ENCODE measurements at places on chromosomes 11 and 22.

- DNase-seq, result no peak
Observed at GRCh38 chr11:50174189-50174588, 141.5 kb downstream of the OR4C45 start.

GRCh38 chr11:69394234-69394868, 87.1 kb upstream of the LINC01488 start:
- DNase-seq, result no peak

GRCh38 chr11:40054631-40055030, 1404.8 kb downstream of the LRRC4C start:
- DNase-seq, result no peak

- DNase-seq, result peak; percentile 80
Observed at GRCh38 chr11:117985953-117986887, at the start of gene IL10RA. TSS of gene IL10RA (plus strand) at chr11:117986394. CDS start at chr11:117986468, 74 bp downstream.

GRCh38 chr11:125593114-125593820, 615 bp downstream of the STT3A start:
- no peak for DNase-seq

DNA sequence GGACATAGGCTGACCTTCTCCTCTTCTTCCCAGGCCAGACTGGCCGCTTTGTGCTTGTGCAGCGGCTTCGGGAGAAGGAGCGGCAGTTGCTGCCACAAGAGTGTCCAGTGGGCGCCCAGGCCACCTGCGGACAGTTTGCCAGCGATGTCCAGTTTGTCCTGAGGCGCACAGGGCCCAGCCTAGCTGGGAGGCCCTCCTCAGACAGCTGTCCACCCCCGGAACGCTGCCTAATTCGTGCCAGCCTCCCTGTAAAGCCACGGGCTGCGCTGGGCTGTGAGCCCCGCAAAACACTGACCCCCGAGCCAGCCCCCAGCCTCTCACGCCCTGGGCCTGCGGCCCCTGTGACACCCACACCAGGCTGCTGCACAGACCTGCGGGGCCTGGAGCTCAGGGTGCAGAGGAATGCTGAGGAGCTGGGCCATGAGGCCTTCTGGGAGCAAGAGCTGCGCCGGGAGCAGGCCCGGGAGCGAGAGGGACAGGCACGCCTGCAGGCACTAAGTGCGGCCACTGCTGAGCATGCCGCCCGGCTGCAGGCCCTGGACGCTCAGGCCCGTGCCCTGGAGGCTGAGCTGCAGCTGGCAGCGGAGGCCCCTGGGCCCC, 1.4 kb downstream of the RASSF7 start:
- no peak for DNase-seq

- no peak for DNase-seq
Observed at GRCh38 chr11:23765682-23766252, 731.1 kb upstream of the LUZP2 start.

- no peak for DNase-seq
Observed at GRCh38 chr11:12741671-12742216, 67.5 kb downstream of the TEAD1 start.

DNA sequence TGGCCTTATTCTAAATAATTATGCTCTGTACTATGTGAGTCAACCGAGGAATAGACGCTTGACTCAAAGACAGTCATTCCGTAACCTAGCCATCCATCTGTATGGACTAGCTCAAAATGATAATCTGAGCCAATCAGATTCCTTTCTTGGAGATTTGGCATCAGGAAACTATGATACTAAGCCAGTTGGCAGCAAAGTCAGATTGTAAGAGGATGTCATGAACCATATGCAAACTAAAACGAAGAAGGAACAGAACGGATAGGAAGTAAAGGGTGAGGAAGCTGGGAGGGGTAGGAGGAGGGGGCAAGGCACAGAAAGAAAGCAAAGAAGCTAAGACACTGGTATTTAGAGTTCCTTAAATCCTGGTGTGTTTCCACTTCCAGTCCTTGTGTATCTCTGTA, 10.7 kb upstream of the SESN3 start:
- no peak for DNase-seq

- DNase-seq, result no peak
Observed at GRCh38 chr22:49753276-49753890, 74.3 kb downstream of the BRD1 start.

- no peak for DNase-seq
Observed at GRCh38 chr11:29306527-29306926, 710.3 kb downstream of the KCNA4 start.

DNA sequence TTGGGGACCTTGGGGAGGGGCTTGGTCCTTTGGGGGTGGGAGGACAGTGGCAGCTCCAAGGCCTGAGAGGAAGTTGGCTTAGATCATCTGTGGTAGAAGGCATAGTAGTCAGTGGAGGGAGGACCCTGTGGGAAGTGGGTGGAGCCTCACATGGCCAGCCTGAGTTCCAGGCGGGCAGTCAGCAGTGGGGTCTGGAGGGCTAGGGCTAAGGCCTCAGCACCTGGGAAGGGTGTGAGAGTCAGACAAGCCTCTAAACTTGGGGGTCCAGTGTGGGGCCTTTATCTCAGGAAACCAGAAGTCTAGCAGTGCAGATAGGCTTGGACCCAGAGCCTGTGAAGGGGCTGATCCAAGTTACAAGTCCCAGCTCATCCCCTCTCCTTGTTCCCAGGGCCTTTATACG, 4.0 kb downstream of the NLRX1 start:
- no peak for DNase-seq

- DNase-seq, result no peak
Observed at GRCh38 chr11:15663777-15664218, 549.1 kb downstream of the INSC start.

DNA sequence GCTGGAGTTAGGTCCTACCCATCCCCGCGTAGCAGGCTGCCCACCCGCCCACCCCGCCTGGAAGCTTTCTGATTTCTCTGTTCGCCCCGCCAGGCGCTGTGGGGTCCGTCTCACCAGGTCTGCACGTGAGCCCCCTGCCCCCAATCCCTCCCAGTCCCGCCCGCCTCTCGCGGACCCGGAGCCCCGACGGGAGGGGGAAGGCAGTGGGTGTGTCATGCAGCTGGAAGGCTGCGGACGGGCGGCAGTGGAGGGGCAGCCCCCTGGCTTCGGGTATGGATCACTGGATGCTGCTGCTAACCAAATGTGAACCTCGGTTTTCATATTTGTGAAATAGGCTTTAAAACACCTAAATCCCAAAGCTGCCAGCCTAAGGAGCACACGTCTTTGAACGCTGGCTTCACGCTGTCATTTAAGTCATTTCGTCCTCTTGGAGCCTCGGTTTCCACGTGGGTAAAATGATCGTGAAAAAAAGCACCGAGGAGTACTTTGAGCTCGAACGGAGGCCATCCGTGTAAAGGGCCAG, 568 bp upstream of the BIK start:
- DNase-seq, result no peak

DNA sequence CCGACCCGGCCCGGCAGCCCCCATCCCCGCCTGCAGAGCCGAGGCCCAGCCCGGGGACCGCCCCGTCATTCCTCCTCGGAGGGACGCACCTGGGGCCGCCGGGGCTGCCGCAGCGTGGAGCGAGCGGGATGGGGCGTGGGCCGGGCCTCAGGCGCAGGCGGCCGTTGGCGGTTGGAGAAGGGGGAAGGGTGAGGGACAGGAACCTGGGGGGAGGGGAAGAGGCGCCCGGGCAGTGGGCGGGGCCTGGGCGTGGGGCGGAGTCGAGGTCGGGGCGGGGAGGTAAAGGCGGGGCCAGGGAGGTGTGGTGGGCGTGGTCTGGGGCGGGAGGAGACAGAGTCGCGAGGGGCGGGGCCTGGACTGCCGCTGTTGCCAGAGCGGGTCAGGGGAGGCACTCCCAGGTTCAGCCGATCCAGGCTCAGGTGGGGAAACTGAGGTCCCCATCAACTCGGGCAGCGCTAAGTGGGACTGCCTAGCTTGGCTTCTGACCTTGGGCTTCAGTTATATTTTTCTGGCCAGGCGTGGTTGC, at the start of gene TESMIN:
Gene TESMIN (minus strand): TSS at position 190 of the 526 bp plus-strand sequence. CDS start 860 bp downstream, outside the sequence.
- peak; percentile 74 for DNase-seq

DNA sequence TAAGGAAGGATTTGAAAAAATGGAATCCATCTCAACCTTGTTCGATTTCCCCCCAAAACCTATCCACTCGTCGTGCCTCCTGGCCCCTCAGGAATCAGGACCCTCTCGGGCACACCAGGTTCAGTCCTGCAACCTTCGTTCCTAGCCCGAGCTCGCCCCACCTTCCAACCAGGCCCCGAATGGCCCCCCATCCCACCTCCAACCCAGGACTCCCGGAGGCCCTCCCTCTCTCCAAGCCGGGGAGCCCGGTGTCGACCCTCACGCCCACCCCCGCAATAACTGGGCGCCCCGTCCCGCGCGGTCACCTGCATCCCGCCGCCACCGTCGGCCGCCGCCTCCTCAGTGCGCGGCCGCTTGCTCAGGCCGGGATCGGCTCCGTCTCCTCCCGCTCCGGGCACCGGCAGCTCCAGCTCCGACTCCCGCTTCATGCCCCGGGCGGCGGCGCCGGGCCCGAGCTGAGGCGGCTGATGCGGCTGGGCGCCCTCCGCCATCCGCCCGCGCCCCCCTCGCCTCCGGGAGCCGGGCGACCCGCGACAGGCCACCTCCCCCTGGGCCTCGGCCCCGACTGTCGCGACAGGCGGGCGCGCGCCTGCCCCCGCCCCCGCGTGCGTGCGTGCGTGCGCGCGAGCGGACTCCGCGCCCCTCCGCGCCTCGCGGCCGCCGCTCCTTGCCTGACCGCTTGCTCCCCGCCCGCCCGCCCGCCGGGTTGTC, 534 bp downstream of the RBFOX2 start:
- no peak for DNase-seq

DNA sequence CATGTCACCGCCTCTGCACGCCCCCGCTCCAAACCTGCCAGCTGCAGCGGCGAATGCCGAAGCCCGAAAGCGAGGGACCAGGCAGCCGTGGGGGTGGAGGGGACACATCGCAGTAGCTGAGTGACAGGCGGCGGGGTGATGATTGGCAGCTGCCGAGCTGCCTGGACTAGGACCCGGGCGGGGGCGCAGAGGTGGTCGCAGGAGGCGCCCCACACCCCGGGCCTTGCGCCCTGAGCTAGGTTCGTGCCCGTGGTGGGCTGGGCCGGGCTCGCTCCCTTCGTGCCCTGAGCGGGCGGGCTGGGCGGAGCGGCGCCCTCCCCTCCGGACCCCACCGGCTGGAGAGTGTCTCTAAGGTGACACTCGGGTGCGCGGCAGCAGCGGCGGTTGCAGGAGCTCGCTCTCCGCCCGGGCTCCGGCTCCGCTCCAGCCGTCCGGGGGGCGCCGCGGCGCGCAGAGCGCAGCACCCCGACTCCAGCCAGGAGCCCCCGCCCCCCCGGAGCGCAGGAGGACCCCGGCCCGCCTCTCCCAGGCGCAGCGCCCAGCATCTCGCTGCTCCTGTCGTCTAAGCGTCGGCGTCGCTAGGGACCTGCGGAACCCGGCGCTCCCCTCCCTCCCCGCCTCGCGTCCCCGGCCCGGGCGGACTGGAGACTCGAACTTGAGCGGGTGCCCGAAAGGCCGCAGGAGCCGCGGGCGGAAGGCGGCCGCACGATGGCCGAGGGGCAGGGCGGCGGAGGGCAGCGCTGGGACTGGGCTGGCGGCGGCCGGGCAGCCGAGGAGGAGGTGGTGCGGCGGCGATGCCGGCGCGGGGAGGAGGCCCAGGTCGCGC, 14.5 kb upstream of the DGKZ start:
- DNase-seq, result no peak

DNA sequence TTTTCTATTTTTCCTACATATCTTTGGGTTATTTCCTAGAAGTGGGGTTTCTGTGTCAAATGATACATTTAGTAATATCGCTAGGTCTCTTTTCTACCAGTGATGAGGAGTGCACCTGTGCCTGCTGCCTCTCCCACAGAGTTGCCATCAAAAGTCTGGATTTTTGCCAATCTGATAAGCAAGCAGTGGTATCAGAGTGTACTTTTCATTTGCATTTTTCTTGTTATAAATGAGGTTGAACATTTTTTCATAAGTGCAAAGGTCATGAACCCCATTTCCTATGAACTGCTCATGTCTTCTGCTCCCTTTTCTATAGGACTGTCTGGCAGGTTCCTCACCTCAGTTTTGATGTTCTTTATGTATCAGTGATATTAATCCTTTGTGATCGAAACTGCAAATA, 1.7 kb downstream of the TRPM5 start:
- DNase-seq, result no peak

DNA sequence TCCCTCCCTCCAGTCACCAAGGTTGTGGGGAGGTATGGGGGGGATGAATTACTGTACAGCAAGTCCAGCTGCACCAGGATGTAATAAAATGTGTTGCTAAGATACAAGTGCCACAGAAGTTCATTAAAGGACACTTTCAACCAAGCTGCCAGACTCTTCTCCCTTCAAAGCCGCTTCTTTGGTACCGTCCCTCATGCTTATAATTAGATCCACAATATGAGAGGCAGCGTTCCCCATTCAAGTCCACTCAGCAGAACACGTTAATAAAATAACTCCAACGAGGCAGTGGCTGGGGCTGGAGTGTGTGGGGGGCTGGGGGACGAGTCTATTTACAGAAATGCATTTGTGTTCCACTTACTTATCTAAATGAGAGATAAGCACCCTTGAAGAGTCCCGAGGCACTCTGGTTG, 14.7 kb downstream of the PHF21B start:
- no peak for DNase-seq

GRCh38 chr11:65008016-65008415, 5.9 kb upstream of the ARL2 start:
- DNase-seq, result no peak

- no peak for DNase-seq
Observed at GRCh38 chr11:125064070-125064469, 965 bp downstream of the SLC37A2 start.

GRCh38 chr11:95267601-95268213, 36.7 kb upstream of the SESN3 start:
- DNase-seq, result no peak

- DNase-seq, result no peak
Observed at GRCh38 chr11:104076455-104076854, 40.0 kb downstream of the DDI1 start.

GRCh38 chr11:123770712-123771111, 16.4 kb upstream of the OR6X1 start:
- no peak for DNase-seq

GRCh38 chr11:79402912-79403311, 37.9 kb downstream of the TENM4 start:
- DNase-seq, result no peak

- DNase-seq, result peak; percentile 50
Observed at GRCh38 chr11:117950301-117950700, 21.1 kb upstream of the TMPRSS13 start.

GRCh38 chr11:78457448-78457847, 39.8 kb upstream of the GAB2 start:
- DNase-seq, result no peak

DNA sequence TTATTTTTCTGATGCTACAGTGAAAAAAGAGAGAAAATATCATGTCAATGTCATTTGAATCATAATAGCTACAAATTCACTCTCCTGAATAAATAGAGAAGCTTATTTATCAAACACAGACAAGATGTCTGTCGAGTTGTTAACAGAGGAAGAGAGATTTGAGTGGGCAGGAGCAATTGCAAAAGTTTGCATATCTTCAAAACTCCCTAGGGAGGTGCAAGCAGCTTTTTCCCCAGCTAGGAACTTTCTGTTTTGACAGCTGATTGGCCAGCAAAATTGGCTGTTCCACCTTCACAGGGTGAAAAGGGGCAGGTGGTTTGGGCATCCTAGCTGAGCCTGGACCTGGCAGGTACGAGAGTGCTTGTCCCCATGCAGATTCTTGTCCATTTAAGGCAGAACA, 98.2 kb downstream of the NTM start:
- DNase-seq, result no peak

All from T-helper 2 cell (primary cell).